Posterior cingulate gyrus (tissue), 11 donors: ENCODE measurements at places on chromosomes 3 and 15.

GRCh38 chr15:25776071-25776746, 86.9 kb downstream of the ATP10A start:
- DNase-seq, result no peak

GRCh38 chr3:149575213-149575960, 82.4 kb downstream of the WWTR1 start:
- DNase-seq, result no peak

DNA sequence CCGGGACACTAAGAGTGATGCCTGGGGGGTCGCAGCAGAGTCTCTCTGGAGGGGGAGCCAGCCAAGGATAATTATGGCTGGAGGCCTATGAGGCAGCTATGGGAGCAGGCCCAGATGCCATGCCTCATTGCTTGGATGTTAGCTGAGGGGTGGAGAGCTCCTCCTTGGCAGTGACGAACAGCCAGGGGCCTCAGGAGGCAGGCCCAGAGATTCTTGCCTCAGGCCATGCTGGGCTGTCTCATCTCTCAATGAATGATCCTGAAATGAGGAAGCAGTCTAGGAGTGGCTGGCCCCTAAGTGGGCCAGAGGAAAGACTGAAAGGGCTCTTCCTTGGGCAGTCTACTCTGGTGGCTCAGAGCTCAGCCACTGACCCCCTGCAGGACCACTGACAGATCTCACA, 21.3 kb downstream of the KIF9 start:
- no peak for DNase-seq

GRCh38 chr15:83036253-83036652, 24.8 kb upstream of the C15orf40 start:
- DNase-seq, result no peak

- no peak for DNase-seq
Measured at GRCh38 chr15:39874890-39875549, 45.0 kb downstream of the GPR176 start.

DNA sequence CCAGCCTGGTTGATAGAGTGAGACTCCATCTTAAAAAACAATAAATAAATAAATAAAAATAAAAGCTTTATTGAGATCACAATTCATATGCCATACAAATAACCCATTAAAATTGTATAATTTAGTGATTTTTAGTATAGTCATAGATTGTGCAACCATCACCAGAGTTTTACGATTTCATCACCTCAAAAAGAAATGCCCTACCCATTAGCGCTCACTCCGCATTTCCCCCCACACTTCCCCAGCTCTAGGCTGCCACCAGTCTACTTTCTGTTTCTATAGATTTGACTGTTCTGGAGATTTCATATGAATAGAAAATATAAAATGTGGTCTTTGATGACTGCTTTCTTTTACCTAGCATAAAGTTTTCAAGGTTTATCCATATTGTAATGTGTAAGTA, 57.0 kb downstream of the ARHGEF26 start:
- DNase-seq, result no peak

DNA sequence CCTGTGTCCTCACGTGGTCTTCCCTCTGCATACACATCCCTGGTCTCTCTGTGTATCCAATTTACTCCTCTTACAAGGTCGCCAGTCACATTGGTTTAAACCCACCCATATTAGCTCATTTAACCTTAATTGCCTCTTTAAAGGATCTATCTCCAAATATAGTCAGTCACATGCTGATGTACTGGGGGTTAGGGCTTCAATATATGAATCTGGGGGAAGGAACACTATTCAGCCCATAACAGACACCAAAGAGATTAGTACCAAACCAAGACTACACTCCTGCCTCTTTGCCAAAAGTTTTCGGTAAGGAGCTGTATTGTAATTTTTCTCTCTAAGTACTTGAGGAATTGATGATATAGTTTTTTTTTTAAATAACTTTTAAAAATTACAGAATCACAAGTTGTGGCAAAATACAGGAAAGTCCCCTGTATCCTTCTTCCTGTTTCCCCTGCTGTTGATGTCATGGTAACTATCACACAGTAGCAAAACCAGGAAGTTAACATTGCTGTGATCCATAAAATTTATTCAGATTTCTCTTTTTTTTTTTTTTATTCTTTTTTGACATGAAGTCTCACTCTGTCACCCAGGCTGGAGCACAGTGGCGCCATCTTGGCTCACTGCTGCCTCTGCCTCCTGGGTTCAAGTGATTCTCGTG, 67.8 kb downstream of the SLCO3A1 start:
- DNase-seq, result no peak

DNA sequence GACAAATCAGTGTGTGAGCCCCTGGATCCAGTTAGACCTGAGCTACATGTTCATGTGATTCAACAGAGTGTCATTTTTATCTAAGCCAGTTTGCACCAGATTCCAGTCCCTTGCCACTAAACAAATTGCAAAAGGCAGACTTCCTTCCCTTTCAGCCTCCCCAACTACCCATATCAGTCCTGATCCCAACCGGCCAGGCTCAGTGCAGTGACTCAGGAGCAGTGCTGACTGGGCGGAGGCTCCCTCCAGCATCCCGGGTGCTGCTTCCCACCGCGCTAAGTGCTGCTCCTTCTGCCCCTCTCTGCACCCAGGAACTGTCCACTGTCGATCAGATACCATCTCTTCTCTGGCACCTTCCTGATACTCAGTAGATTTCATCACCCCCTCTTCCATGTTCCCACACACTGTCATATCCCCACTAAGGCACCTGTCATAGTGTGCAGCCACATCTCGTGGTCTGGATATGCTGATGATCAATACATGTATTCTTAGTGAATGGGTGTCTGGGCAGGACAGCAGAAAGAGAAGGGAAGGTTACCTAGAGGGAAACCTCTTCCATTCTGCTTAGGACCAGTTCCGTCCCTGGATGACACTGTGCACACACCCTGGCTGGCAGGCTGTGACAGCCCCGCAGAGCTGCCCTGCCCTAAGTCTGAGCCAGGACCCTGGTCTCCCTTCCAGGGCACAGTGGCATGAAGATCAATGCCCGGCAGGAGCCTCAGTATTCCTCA, 108.8 kb upstream of the RAD18 start:
- no peak for DNase-seq

GRCh38 chr15:96336596-96337364, 6.3 kb downstream of the NR2F2 start:
- no peak for DNase-seq
